Activated CD4-positive, alpha-beta T cell treated with anti-CD3 and anti-CD28 coated beads, Interleukin-2, amount 50 U/mL, for 4 hours (primary cell): ENCODE measurements at places on chromosomes 7 and 10.

- no peak for DNase-seq
These were observed 98.7 kb downstream of the LRRC4 start for GRCh38 chr7:127932496-127932895.

DNA sequence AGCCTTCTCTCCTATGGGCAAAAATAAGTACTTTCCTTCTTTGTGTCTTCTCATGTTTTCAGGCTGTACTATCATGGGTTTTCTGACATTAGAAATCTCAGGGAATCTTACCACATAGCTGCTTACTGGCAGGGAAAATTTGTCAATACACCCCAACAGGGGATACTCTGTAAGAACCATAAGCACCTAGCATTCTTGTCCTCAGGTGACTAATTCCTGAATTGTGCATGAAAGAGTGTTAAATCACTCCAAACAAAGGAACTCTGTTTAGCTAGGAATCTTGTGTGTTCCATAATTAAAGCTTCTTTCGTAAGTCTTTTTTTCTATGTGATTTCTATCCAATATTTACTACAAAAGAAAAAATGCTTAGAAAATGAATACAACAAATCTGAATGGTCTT is 206.7 kb upstream of the POT1 start:
- DNase-seq, result no peak

DNA sequence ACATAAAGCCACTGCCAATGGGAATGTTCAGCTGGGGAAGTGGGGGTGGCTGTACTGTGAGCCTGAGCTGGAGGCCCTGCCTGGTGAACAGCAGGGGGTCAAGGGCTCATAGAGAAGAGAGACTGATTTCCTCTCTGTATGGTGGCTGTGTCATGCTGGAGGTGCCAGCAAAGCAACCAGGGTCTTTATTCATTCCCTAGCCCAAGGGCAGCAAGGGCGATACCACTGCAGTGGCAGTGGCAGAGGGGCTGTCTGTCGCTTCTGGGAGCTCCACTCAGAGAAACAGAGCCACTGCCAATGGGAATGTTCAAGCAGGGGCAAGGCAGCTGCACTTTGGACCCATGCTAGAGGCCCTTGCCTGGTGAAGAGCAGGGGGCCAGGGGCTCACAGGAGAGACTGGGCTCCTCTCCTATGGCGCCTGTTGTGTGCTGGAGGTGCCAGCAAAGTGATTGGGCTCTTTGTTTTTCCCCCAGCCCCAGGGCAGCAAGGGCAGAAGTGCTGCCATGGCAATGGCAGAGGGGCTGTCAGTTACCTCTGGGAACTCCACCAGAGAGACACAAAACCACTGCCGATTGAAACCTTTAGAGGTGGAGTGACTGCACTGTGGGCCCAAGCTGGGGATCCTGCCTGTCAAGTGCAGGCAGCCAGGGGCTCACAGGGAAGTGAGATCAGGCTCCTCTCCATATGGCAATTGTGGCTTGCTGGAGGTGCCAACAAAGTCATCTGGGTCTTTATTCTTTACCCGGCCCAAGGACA is 545.1 kb downstream of the SH2D4B start:
- DNase-seq, result no peak

GRCh38 chr7:86644282-86645224 is 844 bp downstream of the GRM3 start:
- DNase-seq, result no peak

DNA sequence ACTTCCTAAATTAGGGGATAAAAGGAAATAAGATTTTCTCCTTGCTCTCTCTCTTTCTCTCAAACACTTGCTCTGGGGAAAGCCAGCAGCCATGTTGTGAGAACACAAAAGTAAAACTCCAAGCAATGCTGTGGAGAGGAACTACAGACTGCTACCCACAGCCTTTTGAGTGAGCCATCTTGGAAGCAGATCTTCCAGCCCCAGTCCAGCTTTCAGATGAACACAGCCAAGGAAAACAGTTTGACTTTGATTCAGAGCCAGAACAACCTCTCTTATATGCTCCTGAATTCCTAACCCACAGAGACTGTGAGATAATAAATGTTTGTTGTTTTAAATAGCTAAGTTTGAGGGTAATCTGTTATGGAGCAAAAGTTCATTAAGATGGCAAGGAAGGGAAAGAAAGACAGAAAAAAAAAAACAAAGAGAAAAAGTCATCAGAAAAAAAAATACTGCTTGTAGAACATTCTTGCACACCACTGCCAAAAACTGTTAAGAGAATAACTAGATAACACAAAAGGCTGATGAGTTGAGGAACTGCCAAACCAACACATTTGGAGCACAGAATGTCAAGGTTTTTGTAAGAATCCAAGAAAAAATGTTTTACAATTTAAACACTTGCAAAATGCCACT is 20.9 kb upstream of the PRKAR2B start:
- no peak for DNase-seq

GRCh38 chr7:158077151-158077840 is 510.3 kb downstream of the PTPRN2 start:
- DNase-seq, result no peak

DNA sequence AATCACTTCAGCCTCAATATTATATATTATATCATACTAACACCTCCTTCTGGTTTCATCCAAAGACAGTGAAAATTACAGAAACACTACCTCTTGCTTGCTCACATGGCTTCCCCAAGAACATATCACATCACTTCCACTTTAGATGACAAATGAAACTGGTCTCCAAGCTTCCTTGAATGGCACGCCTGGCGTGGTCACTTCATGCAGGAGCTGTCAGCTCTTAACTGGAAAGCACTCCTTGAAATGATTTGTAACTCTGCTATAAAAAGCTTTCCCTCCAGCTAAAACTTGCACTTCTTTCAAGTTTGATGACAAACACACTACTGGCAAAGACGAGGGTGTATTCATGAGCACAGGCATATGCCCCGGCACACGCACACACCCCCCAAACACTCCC is 84.1 kb upstream of the INHBA start:
- DNase-seq, result no peak

- no peak for DNase-seq
These were observed 108.8 kb upstream of the IFRD1 start for GRCh38 chr7:112341464-112341863.

DNA sequence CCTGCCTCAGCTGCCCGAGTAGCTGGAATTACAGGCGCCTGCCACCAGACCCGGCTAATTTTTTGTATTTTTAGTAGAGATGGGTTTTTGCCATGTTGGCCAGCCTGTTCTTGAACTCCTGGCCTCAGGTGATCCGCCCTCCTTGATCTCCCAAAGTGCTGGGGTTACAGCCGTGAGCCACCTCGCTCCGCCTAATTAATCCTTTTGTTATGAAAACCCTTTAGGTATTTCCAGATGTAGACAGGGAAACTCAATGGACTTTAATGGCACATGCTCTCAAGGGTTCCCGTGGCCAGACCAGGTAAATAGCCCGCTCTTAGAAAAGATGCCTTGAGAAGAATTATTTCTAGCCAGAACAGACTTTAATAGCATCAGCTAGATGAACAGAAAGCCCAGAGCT is 19.7 kb upstream of the EXOC4 start:
- DNase-seq, result no peak

DNA sequence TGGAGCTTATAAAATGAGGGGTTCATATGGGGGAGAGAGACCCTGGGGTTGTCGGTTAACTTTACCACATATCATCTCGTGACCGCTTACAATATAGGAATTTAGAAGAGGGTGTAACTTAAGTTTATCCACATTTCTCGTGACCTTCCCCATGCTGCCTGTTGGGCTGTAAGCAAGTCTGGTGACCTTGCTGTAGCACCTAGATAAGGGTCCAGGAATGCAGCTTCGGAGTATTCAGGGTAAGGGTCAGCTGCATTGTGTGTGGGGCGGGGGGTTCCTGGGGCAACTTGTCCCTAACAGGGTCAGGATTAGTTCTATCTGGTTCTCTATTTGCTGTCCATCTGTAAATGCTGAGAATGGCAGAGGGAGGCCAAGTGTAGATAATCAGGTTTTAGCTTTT is 1.3 kb upstream of the CHST3 start:
- no peak for DNase-seq

DNA sequence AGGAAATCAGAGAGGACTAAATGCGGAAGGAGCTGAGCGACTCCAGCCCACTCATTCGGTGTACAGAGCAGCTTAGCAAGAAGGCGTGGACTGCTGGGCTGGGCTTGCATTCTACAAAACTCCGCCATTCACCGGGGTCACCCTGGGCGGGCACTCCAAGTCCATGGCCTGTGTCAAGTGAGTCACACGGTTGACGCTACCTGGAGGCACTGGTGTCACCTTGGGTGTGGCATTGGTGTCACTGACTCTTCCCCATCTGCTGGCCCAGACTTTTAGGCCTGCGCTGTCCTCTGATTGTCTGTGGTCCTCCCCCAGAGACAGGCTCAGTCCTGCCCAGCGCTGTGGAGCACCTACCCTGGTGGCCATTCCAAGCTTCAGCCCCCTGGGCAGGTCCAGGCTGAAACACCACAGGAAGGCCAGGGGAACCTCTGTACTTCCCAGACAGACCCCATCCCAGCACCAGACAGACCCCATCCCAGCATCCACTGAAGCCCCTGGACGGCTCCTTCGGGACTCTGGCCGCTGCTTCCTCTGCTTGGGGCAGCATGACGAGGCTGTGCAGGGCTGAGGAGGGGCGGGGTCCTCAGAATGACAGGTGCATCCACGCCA is 30.6 kb upstream of the CNPY1 start:
- DNase-seq, result no peak

DNA sequence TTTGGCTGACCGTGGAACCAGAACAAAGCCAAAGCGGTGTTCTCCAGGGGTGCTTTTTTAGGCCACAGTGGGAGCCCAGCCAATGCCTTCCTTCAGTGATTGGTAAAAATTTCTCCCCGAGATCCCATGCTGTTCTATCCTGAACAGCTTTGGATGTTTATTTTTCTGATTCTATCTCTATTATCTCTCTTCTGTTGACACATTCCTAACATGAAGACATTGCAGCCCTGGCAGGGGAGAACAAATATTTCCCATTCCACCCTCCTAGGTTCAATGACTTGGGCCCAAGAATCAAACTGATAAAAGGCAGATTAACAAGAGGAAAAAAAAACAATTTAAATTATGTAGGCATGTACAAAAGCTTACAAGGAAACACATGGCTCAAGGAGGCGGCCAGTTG is 162.7 kb downstream of the PFKFB3 start:
- no peak for DNase-seq

GRCh38 chr10:78000956-78001472 is 28.3 kb downstream of the POLR3A start:
- DNase-seq, result no peak

DNA sequence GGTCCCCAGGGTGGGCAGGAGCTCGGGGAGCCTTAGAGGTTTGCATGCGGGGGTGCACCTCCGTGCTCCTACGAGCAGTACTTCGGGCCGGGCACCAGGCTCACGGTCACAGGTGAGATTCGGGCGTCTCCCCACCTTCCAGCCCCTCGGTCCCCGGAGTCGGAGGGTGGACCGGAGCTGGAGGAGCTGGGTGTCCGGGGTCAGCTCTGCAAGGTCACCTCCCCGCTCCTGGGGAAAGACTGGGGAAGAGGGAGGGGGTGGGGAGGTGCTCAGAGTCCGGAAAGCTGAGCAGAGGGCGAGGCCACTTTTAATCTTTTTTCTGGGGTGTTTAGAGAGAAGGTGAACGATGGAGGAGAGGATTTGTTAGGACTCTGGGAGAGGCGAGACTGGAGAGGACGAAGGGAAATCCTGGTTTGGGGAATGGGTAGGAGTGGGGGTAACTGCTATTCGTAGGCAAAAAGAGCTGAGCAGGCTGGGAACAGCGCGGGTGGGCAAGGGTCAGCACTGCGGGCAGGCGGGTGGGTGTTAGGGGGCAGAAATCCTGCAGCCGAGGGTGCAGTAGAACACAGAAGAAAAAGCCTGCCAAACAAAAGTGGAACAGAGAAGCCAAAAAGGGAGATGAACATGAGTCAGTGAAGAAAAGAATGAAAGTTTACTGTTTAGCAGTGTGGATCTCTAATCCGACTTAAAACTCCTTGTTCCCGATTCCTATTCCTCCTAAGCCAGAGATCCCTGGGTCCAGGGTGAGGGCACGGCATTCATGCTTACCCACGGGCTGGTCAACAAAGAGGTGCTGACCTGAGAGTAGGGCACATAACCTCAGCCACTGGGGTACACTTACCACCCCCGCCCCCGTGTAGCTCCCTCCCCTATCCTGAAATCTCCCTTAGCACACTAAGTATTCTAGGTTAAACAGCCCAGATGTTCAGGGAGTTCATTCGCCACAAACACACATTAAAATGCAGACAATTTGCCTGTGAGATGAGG is 26.9 kb downstream of the PRSS2 start:
- no peak for DNase-seq

DNA sequence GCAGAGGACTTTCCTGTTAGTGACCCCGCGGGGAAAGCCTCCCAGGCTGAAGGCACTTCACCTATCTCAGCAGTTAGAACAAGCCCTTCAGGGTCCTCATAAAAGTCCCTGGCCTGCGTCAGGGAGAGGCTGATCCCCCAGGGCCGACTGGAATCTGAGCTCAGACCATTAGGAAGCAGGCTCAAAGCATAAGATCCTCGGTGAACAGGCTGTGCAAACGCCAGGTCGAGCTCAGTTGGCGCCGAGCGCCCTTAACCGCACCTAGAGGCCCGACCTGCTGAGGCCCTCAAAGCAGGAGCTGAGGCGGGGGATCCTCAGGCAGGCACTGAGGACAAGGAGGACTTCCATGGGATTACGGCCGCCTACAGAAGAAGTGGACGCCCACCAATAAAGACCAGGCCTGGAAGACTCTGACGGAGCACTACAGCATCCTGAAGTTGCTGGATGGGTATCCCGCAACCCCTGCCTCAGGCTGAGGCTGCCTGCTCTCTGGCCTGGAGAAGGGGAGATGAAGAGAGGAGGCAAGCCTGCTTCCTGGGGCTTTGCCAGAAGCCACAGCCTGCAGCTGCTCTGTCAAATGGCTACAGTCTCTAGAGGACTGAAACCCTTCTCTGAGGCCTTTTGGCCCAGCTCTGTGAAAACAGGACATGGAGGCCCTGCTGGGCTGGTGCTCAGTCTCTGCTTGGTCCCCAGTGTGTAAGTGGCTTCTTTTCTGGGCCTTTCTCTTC is 29.9 kb downstream of the LIPJ start:
- DNase-seq, result no peak
